ENCODE measurements at places on chromosomes 7 and 10.

DNA sequence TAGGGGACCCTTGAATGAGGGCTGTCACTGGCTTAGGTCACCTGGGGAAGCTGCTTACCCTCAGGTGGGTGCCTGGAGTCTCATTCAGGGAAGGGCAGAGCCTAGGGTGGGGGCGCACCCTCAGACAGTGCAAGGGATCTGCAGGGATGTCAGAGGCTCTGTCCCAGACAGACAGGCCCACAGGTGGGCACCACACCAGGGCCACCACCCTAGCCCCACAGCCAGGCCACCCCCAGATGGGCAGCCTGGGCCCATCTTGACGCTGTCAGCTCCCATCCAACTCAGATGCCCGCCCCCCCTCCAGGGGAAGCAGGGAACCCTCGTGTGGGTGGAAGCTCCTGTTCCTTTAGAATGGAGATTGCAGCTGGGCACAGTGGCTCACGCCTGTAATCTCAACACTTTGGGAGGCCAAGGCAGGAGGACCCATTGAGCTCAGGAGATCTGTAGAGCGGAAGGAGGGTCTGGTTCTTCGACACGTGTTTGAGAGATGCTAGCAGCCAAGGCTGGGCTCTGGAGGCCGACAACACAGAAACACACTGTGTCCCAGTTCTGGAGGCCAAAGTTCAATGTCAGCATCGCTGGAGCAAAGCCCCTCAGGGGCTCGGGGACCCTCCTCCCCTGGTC is 58.5 kb upstream of the DNAJB6 start:
- DNase-seq: peak; percentile 47

GRCh38 chr7:120990468-120991118 is 2.1 kb downstream of the CPED1 start:
- no peak for DNase-seq

DNA sequence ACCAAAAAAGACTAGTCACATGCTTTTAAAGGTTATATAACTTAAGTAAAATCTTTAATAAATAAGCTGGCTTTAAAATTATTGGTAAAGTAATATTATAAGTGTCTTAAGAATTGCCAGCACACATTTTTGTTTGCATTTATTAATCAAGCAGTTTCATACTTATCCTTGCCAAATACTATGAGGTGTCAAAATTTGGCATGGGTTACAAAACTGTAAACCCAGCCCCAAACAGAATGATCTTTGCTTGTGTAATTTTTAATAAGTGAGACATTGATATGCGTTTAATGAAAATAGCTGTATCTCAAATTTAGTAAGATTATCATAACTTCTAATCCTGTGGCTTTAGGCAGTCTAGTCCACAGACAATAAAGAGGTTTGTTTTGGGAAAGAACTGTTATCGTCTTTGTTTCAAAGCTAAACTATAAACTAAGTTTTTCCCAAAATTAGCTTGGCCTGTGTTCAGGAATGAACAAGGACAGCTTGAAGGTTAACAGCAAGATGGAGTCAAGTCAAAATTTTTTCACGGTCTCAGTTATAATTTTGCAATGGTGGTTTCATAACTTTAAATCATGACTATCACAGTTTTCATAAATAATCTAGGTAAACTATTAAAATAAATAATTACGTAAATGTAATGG is 72.8 kb downstream of the ST8SIA6 start:
- no peak for DNase-seq

DNA sequence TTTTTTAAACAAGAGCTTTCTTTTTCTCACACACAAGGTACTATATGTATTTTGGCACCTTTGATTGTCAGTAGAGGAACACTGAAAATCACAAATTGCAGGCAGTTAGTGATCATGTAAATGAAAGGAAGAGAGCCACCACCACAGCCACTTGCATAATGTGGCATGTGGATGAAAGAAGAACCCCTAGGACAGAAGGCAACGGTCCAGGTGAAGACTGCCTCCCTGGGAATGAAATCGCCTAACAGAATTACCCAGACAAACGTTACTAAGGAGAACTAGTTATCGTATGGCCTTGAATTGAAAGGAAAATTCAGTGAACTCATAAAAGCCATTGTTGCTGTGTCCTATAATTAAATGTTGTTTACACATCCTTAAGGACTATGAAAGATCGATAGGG is 41.2 kb upstream of the PTPRZ1 start:
- DNase-seq: no peak

DNA sequence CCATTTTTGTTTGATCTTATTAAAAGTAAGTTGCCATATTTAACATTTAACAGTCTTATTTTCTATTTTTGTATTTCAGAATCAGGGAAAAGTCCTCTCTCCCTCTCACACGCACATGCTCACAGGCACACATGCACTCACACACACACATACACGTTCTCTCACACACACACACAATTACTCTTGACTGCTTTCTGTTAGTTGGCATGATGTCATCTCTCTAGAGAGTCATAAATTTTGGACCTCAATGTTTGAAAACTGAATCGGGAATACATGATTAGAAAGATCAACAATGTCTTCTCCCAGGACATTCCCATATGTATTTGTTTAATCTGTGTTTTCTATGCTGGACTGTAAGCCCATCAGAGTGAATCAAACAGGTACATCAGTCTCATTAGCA is 165.7 kb upstream of the AHR start:
- DNase-seq: no peak

GRCh38 chr7:49346195-49346899 is 422.0 kb downstream of the CDC14C start:
- no peak for DNase-seq

DNA sequence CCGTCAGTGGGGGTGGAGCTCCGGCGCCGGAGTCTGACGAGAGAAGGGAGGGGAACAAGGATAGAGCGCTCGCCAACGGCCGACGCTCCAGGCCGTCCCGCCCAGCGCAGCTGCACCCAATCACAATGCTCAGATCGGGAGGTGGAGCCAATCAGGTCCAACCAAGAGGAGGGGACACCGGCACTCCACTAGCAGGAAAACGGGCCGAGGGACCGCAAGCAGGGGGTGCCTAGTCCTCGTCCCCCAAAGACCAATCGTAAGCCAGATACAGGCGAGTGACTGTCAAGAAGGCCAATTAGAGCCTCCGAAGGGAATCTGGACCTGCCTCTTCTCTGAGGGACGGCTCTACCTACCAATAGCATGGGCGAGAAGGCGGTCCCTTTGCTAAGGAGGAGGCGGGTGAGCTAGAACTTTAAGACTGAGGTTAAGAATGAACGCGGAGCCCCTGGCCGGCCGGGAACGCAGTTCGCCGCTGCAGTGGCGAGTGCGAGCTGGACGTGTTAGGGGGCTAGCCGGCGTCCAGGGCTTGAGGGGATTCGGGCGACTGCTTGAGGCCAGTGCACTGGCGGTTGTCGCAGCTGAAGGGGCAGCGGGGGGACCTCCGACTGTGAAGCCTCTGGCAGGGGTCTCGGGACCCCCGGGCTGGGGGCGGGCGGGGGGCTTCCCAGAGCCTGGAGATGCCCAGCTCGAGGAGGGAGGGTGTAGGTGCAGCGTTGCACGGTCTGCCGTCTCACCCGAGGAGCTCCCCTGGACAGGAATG is at the start of gene FBXO24:
Gene FBXO24, plus strand, starts transcription at position 63 of the 760 bp plus-strand sequence. Its CDS starts 298 bp downstream, at position 361.
- DNase-seq: peak; percentile 98
